B cell (primary cell): ENCODE measurements at places on chromosomes 4 and X. TPM values are rescaled to one million over a fixed set of nuclear protein-coding genes. Genes with fewer than 3 reads are reported as not detected.

ODAPH gene
- 0.36 and 0.81 TPM in 2 replicates for total RNA-seq

DNA sequence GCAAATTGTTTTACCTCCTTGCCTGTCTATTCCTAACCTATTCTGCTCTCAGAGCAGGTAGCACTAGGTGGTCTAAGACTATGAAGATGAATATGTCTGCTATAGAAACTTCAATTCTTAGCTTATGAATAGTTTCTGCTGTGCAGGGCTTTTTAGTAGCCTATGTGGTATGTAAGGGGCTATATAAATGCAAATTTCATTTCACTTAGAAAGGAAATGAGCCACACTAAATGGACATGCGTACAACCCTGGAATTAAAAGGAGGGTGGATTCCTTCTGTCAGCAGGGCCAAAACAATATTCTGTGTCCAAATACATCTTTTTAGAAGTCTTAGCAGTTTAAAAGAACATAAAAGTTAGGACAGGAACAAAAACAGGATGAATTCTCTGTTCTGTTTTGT lies 163.9 kb upstream of the GEMIN8 start:
- DNase-seq, result no peak

DNA sequence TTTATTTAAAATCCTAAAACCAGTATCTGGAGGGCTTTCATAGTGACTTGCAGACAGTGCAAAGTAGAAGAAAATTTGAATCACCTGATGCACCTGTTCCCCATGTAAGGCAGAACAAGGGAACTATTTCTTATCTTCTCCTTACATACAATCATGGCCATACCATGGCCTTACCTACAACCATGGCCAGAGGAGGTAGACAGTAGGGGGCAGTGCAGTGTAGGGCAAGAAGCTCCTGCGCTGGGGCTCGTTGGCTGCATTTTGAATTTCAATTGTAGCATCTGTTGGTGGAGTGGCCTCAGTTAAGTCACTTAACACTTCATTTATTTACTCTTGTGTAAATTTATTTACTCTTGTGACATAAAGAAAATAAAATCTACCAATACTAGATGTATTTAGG lies 33.0 kb downstream of the GALNTL6 start:
- DNase-seq, result peak; percentile 6

DNA sequence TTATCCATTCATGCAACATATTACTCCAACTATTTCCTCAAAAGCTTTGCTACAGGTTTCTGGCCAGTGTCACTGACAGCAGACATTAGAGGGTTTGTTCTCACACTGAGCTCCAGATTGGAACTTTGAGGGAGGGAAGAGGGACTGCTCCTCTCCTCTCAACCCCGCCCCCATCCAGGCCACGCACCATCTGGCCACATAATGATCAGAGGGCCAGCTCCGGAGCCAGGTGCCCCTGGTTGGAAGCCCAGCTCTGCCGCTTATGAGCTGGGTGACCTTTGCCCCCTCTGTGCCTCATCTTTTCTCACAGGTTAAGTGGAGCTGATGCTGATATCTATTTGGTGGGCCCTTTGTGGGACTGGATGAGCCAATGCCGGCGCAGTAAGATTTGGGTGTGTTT lies 55.8 kb downstream of the C4orf50 start:
- no peak for DNase-seq

GRCh38 chrX:28901637-28902036 lies 314.4 kb downstream of the IL1RAPL1 start:
- DNase-seq, result no peak

GRCh38 chr4:29581457-29581856 lies 1138.7 kb upstream of the PCDH7 start:
- no peak for DNase-seq
